ENCODE measurements at places on chromosomes 7 and 10. TPM values are rescaled to one million over a fixed set of nuclear protein-coding genes. Genes with fewer than 3 reads are reported as not detected.

DNA sequence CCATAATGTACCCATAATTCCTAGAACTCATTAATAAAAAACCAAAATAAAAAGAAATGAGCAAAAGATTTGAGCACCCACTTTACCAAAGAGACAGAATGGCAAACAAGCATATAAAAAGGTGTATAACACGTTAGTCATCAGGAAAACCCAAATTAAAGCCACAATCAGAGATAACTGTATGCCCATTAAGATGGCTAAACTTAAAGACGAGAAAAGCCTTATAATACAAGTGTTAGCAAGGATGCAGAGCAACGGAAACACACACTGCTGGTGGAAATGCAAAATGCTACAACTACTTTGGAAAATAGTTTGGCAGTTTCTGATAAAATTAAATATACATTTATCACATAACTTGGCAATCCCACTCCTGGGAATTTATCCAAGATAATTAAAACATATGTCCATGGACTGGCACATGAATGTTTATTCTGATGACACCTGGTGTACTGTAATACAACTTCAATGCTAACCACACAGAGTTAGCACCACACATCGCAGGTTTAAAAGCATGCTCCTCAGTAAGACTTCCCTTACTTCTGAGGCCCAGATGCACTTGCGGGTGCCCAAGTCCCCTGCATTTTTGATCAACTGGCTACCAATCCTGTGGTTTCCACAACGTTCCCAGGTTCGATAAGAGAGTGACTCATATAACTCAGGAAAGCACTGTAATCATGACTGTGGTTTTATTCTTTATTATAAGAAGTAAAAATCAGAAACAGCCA is 158.6 kb downstream of the SNX13 start:
- no peak for DNase-seq

GRCh38 chr7:68440866-68441265 is 1157.4 kb upstream of the AUTS2 start:
- no peak for DNase-seq

- no peak for DNase-seq
Measured at GRCh38 chr7:18425227-18425626, 70.3 kb upstream of the HDAC9 start.

GRCh38 chr7:28615091-28615490 is 202.8 kb downstream of the CREB5 start:
- DNase-seq = no peak

GRCh38 chr10:97353945-97354344 is 19.4 kb upstream of the FRAT2 start:
- no peak for DNase-seq

Gene NODAL
- total RNA-seq = not detected

DNA sequence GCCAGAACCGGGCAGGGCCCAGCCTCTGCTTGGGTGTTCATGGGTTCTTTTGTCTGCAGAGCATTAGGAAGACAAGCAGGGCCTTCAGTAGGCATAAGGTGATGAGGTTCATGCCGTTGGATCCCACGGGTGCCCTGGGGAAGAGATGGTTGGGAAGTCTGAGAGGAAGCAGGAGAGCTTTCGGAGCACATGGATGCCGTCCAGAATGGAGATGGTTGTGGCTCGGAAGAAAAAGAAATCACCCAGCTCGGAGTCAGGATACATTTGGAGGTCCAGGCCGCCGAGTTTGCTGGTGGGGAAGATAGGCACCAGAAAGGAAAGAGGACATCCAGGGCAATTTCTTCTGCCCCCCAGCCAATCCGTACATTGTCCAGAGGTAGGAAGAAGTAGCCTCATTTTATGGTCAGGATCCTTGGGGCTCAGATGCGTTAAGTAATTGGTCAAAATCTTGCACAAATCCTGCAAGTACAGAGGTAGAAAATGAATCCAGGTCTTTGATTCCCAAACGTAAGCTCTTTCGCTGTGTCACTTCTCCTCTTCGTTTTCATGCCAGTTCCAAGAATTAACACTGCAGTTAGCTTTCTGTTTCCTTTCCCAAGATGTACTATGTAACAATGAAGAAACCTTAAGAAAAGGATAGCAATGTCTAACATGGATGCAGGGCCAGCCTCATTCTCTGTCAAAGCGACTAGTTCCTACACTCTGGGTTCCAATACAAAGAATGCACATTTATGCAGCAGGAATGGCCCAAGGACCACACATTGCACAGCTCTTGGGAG is 147.8 kb upstream of the KLF6 start:
- no peak for DNase-seq

All from glomerular endothelial cell (primary cell).